NCI-H2081 treated with DMSO at 0.1 percent for 48 hours (cell line): ENCODE measurements at places on chromosomes 16 and 17.

GRCh38 chr17:34485999-34486398 lies 93.4 kb upstream of the TMEM132E start:
- DNase-seq = no peak

DNA sequence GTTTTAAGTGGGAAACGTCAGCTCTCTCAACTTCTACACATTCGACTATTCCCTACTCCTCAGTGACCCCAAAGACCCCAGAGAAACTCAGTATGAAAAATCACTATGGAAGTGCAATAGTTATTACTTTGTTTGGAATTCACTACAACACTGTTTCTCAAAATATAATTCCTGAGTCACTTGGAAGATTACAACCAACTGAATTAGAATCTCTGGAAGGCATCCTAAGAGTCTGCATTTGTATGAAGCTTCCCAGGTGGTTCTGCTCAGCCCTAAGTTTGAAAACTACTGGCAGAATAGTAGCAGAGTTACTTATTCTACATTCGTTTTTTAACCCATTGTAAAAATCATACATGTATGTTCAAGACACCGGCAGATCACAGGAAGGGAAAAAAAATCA lies 525.6 kb downstream of the MAF start:
- DNase-seq = no peak

DNA sequence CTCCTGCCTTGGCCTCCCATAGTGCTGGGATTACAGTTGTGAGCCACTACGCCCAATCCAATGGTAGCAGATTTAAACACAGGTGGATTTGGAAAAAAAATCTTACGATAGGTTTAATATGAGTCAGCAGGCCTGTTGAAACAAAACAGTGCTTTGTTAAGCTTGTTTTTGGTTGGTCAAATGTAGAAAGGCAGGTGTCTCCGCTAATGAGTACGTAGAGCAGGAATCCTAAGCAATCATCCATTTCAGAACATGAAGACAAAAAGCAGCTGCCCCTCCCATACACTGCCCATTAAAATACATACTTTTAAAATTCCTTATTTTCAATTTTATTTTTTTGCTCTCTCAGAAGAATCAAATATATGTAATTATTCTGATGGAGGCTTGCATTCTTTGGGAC lies 1.9 kb upstream of the WWOX start:
- no peak for DNase-seq

DNA sequence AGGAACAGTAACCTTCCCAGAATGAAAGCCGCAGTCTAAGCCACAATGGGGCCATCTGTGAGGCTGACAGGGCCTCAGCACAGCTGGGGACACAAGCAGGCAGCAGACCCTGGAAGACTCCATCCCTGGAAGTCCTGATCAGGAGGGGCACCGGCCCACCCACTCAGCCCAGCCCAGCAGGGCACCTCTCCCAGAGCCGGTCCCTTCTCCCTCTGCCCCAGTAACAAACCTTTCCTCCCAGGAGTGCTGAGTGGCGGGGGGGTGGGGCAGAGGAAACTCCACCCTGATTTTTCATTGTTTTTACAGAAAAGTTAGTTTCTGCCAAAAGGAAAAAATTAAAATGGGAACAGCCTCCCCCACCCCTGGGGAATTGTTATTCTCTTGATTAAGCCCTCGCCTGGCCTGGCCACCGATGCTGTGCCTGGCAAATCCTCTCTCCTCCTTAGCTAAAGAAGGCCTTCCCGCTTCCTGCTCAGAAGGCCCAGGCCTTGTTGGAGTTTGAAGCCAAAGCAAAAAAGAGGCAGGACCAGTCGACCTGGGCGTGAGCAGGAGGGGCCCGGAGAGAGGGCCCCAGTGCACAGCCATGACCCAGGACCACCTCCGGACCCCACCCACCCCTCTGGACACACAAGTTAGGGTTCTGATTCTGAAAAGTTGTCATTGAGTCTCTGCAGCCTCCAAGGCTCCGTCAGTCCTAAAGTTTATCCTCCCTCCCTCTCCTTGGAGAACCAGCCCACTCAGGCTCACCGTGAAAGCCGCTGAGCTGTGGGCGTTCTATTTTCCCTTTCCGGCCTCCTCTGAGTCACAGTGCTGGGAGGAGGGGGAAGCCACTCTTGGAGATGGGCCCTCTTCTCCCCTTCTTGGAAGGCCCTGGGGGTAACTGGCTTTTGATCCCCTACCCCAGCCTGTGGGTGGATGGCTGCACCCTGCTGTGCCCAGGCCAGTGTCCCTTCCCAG lies 128.4 kb upstream of the TNRC6C start:
- DNase-seq = no peak

GRCh38 chr17:69047368-69048263 lies 13.1 kb downstream of the ABCA9 start:
- DNase-seq = no peak

GRCh38 chr17:42519546-42520491 lies 16.2 kb upstream of the NAGLU start:
- no peak for DNase-seq
